ENCODE measurements at places on chromosomes 13 and 19.

- DNase-seq = no peak
These were observed 78.6 kb downstream of the ABCC4 start for GRCh38 chr13:95222733-95223018.

DNA sequence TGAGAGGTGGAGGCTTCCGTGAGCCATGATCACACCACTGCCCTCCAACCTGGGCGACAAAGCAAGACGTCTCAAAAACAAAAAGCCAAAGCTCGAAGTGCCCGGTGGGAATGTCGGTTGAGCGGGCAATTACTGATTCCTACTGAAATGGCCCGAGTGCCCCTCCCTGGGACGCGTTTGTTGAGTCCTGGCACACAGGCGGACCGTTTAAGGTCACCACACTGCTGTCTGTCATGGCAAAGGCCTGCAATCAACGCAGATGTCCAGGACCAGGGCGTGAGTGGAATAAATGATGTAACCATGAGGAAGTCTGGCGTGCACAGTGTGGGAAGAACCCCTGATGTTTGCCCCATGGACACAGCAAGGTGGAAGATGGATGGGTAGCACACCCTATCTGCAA, 19.2 kb upstream of the C2CD4C start:
- no peak for DNase-seq

- peak; percentile 69 for DNase-seq
These were observed 51.5 kb downstream of the SKA3 start for GRCh38 chr13:21124852-21125251.

DNA sequence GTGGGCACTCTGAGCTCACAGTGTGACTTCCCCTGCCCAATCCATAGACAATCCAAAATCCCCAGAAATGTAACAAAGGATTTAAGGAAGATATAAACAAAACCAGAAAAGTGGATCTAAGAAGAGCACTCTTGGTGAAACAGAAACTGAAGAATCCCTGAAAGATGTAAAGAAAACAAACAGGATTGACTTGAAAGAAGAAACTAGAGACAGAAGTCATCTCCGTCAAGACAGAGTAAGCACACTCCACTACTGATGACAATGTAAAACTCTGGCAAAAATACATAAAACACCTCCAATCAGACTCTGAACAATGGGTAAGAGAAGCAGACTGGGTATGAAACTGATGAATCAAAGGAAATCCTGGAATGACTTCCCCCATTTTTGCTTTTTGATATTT, 13.5 kb downstream of the TUBGCP3 start:
- DNase-seq = peak; percentile 86

- DNase-seq = peak; percentile 58
These were observed at the start of gene MYDGF for GRCh38 chr19:4669723-4670480. MYDGF (minus strand) TSS chr19:4670342; CDS start chr19:4670334, 8 bp downstream.

DNA sequence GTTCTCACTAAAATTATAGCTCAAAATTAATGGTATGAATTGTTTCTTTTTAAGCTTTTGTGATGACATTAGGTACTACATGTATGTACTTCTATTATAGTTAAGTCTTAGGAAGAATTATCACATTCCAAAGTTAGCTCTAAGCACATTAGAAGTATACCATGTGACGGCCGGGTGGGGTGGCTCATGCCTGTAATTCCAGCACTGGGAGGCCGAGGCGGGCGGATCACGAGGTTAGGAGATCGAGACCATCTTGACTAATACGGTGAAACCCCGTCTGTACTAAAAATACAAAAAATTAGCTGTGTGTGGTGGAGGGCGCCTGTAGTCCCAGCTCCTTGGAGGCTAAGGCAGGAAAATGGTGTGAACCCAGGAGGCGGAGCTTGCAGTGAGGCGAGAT, 1265.1 kb upstream of the SPRY2 start:
- DNase-seq = no peak

DNA sequence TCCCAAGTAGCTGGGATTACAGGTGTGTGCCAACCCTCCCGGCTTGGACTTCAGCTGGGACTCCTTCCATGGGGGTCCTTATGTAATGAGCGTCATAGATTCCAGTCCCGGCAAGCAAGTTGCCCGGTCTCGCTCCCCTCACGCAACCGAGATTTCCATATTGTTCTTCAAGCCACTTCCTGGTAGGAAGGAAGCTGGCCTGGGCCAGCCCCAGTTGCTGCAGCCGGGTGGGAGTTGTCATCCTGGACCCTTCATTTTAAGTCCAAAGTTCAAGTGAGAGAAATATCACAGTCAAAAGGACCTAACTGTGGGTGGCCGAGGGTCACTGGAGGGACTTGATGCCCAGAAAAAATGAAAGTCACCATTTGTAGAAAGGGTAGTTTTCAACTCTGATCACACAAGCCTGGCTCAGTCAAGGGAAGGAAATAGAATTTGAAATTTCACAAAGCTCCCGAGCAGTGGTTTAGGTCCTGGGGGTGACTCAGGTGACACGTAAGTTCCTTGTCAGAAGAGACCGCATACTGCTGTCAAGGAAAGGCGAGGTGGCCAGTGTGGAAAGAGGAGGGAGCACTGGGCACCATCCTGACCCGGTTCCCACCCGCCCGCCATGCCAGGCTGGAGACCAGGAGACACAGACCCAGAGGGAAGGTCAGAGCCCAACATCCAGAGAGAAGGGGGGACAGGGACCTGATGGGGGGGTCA, 5.3 kb downstream of the FGF21 start:
- no peak for DNase-seq

- DNase-seq = peak; percentile 89
These were observed at the start of gene PNMA8B for GRCh38 chr19:46495786-46496099. PNMA8B (minus strand) TSS chr19:46495867; CDS start chr19:46495465, 402 bp downstream.

DNA sequence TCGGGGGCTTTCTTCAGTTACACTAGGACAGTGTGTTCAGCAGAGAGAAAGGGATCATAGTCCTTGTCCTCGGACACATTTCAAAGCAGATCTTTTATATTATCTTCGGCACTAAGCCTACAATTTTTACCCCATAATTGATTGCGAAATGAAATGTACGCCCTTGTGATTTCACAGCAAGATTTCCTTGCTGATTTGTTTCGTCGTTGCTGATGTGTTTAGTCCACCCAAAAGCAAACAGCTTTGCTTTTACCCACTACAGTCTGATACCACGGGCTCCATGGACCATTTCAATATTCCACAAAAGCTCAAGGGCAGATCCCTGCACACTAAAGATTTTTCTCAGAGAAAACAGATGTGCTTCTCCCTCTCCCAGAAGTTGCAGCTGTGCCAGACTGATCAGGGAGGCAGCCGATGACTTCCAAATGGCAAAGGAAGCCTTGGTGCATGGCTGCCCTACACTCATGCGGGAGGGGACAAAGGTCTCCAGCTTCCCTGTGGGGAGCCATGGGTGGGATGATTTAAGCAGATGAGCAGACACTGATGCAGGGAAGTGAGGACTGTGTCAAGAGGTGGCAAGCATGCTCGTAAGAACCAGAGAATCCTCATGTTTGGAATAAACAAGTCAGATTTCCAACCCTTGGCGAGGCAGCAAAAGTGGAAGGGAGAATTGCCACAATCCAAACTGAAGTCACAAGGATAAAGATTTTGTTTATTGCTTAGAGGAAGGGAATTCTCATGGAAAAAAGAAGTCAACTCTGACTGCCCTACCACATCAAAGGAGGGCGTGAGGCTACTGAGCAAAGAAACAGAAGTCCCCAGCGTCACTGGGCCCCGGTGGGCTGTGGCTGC, 81.1 kb downstream of the STK24 start:
- no peak for DNase-seq

GRCh38 chr19:41862445-41862986, 2.5 kb downstream of the RPS19 start:
- DNase-seq = no peak

- DNase-seq = no peak
These were observed 3.5 kb downstream of the MPV17L2 start for GRCh38 chr19:18196511-18196845.

DNA sequence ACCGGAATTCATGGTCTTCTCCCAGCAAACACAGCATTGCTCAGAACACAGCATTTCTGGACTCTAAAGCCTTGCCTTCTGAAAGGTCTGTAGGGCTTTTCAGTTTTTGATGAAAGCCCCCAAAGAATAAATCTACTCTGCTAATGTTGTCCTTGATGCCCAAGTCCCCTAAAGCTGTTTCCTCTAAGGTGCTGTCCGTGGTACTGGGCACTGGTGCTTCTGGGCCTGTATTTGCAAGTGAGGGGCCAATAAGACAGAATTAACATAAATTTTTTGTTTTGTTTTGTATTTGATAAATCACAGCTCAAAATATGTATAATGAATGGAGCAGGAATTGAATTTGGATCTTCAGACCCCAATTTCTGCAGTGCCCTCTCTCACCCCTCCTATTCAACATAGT, 12.1 kb upstream of the LGALS13 start:
- DNase-seq = no peak

- no peak for DNase-seq
These were observed 79.2 kb downstream of the SLAIN1 start for GRCh38 chr13:77776704-77777103.

GRCh38 chr13:21670883-21671619, at the start of gene FGF9:
FGF9 (plus strand) TSS chr13:21671073; CDS start chr13:21671913, 840 bp downstream.
- DNase-seq = peak; percentile 28

GRCh38 chr13:51003642-51004041, 94.1 kb downstream of the RNASEH2B start:
- no peak for DNase-seq

- DNase-seq = no peak
These were observed 179.7 kb upstream of the TSC22D1 start for GRCh38 chr13:44755872-44756271.

DNA sequence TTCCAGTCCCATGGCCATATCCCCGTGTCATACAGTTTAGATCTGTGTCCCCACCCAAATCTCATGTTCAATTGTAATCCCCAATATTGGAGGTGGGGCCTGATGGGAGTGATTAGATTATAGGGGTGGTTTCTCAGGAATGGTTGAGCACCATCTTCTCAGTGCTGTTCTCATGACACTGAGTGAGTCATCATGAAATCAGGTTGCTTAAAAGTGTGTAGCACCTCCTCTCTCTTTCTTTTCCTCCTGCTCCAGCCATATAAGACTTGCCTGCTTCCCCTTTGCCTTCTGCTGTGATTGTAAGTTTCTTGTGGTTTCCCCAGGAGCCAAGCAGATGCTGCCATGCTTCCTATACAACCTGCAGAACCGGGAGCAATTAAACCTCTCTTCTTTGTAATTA, 197.8 kb downstream of the NALCN start:
- DNase-seq = no peak

- no peak for DNase-seq
These were observed 4.8 kb downstream of the KLK7 start for GRCh38 chr19:50978772-50979390.

DNA sequence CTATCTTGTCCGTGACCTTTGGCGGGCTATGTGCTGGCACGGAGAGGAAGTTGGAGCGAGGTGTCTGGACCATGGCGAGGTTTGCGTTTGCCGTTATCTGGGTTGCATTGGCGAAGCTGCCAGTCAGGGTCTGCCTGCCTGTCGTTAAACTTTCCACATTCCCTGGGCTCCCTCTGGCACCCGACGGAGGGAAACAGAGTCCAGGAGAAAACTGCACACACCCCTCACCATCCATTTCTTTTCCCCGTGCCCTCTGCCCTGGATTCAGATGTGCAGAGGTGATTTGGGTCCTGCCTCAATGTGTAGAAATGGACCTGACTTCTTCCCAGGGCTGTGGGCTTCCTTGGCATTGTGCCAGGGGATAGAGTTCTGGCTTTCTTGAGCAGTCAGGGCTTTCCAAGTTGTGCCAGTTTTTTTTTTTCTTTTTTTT, 142.4 kb downstream of the URI1 start:
- DNase-seq = no peak

DNA sequence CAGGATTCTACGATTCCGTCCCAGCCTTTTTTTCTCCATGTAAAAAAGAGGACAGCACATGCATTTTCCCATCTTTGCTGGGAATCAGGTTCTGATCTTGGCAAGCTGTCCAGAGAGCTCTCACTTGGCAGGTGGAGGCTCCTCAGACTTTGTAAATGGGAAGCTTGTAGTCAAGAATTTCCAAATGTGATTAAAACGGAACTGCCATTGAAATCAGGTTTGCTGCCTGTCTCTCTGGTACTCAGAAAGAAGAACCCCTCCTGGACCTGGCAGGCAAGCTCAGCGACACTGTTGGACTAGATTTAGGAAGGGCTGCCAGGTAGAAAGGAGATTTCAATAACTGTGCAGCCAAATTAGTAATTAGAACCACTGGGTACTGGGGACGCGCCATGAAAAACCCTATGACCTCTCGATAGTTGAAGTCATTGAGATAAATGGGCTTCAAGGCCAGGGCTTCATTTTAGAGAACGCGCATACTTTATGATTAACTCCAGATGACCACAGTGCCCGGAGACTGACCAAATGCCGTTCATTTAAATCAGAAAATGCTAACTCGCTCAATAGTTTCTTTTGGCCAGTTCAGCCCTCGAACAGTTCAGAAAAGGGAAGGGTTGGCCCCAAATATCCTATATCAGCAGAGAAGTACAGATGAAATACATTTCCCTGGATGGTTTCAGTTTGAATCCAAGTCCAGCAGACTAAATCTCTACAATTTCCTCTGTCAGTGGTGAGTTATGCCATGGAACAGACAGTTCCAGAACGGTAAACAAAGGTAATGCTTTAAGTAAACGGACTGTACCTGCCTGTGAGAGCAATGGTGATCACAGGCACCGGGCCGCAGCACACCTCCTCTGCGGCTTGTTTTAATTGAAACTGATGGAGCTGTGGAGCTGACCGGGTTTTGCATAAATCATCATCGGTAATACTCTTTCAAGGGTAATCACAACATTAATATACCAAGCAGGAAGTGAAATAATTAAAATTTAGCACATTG, 517.4 kb downstream of the RFC3 start:
- no peak for DNase-seq

DNA sequence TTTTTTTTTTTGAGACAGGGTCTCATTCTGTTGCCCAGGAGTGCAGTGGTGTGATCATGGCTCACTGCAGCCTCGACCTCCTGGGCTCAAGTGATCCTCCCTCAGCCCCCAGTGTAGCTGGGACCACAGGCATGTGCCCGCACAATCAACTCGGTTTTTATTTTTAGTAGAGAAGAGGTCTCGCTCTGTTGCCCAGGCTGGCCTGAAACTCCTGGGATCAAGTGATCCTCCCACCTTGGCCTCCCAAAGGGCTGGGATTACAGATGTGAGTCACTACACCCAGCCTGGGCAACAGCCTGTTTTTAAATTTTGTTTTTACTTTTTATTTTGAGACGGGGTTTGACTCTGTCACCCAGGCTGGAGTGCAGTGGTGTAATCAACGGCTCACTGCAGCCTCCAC, 2.3 kb upstream of the KDM4B start:
- DNase-seq = no peak

GRCh38 chr19:4985551-4985991, 16.7 kb downstream of the KDM4B start:
- no peak for DNase-seq

- DNase-seq = no peak
These were observed 10.6 kb upstream of the UBE2S start for GRCh38 chr19:55418185-55418584.
